Stimulated activated CD8-positive, alpha-beta memory T cell treated with anti-CD3 and anti-CD28 coated beads, Interleukin-2, amount 100 ng/mL, for 1 hour (primary cell): ENCODE measurements at places on chromosomes 7 and 10.

DNA sequence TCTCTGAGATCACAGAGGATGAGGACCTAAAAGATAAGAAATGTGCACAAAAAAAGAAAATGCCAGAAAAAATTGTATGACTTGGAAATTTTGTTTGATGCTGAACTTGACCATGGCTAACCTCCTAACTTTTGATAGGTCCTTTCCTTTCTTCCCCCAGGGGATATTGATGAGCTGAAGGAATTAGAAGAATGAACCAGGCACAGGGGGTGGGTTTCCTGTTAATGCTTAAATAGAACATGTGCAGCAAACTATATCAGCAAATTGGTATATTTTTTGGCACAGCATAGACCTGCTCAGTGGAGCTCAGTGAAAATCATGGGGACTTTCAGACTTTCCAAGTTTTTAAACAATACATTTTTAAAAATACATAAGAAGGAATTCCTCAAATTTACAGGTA lies 300.7 kb downstream of the HDAC9 start:
- no peak for DNase-seq

DNA sequence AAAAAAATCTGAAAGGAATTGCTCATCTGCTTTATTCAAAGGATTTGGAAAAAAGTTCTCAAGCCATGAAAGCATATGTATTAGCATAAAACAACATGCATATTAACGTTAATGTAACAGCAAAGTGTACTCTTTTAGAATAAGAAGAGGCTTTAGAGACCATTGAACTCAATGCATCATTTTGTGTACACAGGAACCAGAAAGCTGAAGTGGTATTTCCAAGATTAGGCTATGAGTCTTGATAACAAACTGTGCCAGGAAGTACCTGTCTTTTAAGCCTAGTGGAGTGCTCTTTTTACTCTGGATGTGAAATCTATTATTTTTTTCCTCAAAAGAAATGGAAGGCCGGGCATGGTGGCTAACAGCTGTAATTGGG lies 164.2 kb downstream of the THSD7A start:
- no peak for DNase-seq

- DNase-seq = no peak
Measured at GRCh38 chr10:103177123-103177522, 15.9 kb downstream of the NT5C2 start.

GRCh38 chr7:123367031-123367430 lies 167.3 kb upstream of the SLC13A1 start:
- DNase-seq = no peak

- DNase-seq = no peak
Measured at GRCh38 chr10:51907361-51907760, 208.0 kb upstream of the CSTF2T start.

- no peak for DNase-seq
Measured at GRCh38 chr7:12711124-12711523, 23.7 kb downstream of the ARL4A start.

GRCh38 chr10:19944911-19945663 lies 128.9 kb downstream of the PLXDC2 start:
- no peak for DNase-seq

DNA sequence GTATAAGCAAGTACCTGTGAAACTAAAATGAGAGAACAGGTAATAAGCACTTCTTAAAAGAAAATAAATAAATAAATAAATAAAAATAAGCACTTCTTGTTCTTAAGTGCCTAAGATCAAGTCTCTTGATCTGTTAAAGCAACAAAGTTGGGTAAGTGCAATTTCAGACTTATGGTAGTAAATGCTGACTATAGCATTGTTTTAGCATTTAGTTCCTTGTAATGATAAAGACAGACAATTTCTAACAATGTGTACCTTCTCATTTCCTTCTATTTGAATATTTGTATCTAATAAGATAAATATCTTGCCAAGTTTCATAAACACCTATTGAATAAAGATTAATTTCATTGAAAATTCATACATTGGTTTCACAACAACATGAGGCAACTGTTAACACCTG lies 87.4 kb downstream of the GALNT11 start:
- no peak for DNase-seq

GRCh38 chr7:107726356-107727130 lies 17.4 kb upstream of the CBLL1 start:
- DNase-seq = no peak

- DNase-seq = no peak
Measured at GRCh38 chr10:119029613-119030420, at the start of gene NANOS1. Gene NANOS1 (plus strand): TSS chr10:119029714. CDS start chr10:119029802, 88 bp downstream.

DNA sequence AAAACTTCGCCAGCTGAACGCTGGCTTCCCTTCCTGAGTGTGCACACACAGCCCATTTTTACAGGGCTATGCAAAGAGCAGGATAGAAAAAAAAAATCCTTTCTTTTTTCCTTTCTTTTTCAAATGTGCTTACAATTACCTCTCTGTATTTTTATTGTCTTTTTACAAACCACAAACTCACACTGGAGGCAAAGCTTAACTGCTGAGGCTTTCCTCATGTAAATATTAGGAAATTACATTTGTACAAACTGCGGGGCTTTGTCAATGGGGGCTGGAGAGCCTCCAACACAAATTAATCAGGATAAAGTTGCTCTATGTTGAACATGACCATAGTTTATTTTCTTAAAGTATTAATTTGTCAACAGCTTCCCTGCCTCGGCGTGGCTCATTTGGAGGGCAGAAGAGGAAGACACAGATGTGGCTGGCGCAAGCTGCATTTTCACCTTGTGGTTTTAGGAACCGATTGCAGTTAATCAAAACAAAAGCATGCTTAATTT lies 411.7 kb upstream of the MKI67 start:
- DNase-seq = no peak

- DNase-seq = no peak
Measured at GRCh38 chr10:122454071-122454470, 382 bp upstream of the ARMS2 start.

GRCh38 chr7:92763636-92764423 lies 72.5 kb downstream of the CDK6 start:
- no peak for DNase-seq

DNA sequence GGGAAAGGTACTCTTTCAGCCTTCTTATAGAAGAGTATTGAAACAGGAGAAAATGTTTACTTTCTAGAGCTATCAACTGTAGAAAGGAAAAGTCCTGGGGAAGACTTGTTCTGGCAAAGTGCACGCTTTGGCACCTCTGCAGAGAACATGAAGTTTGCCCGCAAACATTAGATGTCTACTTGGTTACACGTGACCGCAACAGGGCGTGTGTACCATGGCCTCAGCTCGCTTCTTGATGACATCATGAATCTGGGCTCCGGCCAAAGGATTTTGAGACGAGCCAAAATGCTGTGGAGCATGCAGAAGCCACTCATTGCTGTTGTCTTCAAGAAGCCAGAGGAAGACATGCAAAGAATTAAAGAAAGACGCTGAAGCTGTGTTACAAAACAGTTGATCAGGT lies 8.6 kb upstream of the TAS2R60 start:
- DNase-seq = no peak
